ENCODE measurements at places on chromosomes 13 and 19. TPM values are rescaled to one million over a fixed set of nuclear protein-coding genes. Genes with fewer than 3 reads are reported as not detected.

DNA sequence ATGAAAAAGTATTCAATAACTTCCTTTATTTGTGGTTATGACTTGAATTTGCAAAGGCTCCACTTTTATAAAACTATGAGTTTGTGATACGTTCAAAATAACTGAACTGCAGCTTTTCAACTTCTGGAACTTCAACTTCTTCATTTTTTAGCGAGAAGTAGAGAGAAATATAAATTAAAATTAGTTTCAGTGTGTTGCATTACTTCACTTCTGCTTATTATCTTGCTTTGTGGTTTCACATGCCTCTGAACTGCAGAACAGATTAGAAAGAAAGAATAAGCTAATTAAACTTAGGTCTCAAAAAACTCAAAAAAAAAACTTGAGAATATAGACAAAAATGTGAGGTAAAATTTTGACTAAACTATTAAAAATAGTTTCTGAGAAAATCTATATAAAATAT lies 1073.4 kb downstream of the PCDH17 start:
- H3K4me1 ChIP-seq: no peaks in the 10 kb centered on the region
- no peak for DNase-seq

DNA sequence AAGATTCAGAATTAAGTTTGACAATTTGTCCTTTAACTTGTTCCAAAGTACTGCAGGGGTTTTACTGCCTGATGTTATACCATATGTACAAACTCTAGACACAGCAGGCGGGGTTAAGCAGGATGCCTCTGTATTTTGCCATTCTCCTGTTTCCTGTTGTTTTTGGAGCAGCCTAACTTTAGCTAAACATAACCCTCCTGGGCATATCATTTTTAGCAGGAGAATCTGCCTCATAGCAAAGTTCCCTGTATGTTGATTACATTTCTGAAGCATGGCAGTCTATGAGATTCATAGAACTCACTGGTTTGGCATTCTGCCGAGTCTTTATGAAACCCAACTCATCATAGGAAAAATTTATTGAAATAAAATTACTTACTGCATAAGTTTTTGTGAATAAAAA lies 5.2 kb downstream of the LHFPL6 start:
- H3K27me3 ChIP-seq: no peaks in the 10 kb centered on the region
- no peak overlapping the region for H3K4me3 ChIP-seq
- peaks cover 4% of the 10 kb centered on the region for H3K4me1 ChIP-seq
- peaks cover 10% of the 10 kb centered on the region for H3K36me3 ChIP-seq
- no peak overlapping the region for H3K27ac ChIP-seq

GRCh38 chr13:43544631-43545030 lies 242.1 kb downstream of the ENOX1 start:
- no peaks in the 10 kb centered on the region for H3K36me3 ChIP-seq
- no peak for DNase-seq
- H3K27ac ChIP-seq: no peak overlapping the region
- no peak overlapping the region for H3K4me3 ChIP-seq
- peaks cover 18% of the 10 kb centered on the region for H3K4me1 ChIP-seq

DNA sequence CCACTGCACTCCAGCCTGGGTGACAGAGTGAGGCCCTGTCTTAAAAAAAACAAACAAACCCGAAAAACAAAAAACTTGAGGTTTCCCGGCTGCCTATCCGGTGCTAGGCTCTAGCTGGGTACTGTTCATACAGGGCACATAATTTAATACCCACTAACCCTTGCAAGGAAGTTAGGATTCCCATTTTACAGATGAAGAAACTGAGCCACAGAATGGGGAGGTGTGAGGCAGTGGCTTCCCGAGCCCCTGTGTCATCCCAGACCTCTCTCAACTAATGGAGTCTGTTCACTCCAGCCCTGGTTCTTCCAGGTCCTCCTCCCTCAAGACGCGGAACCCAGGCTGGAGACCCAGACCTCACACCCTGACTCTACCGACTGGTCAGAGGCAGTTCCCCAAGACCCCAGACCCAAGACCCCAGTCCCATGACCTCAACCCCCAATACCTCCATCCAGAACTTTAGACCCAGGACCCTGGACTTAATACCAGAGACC lies 576 bp downstream of the APBA3 start:
- peak overlapping the region; percentile 75 for H3K4me3 ChIP-seq
- peaks cover 45% of the 10 kb centered on the region for H3K36me3 ChIP-seq
- H3K27me3 ChIP-seq: no peaks in the 10 kb centered on the region
- H3K27ac ChIP-seq: peak overlapping the region; percentile 96
- DNase-seq: no peak

DNA sequence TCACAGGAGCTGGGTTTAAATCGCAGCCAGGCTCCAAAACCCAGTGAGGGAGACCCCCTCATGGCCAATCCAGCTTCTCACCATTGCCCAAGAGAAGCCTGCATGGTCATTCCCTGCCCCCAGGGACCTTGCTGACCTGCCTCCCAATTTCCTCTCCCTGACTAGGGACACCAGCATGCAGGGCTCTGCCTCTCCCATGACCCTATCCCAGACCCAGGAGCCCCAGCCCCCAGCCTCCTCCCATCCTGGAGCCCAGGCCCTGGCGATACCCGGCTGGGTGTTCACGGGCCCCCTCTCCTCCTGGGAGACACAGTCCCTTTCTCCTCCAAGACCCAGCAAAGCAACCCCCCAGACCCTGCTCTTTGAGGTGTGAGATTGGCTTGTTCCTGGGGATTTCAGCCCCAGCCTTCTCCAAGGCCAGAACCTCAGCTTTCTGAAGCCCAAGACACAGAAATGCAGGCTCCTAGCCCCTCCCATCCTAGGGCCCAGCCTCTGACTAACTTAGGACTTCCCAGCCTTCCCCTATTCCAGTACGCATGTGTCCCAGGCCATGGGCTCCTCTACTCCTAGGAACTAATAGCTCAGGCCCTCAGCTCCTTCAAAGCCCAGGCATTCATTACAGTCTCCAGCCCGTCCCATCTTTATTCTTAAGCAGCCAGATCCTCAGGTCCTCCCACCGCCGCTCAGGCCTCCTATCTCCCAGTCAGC lies 1.1 kb downstream of the GYS1 start:
- no peaks in the 10 kb centered on the region for H3K27me3 ChIP-seq
- H3K4me3 ChIP-seq: peak overlapping the region; percentile 68
- H3K4me1 ChIP-seq: no peaks in the 10 kb centered on the region
- peak; percentile 45 for DNase-seq

DNA sequence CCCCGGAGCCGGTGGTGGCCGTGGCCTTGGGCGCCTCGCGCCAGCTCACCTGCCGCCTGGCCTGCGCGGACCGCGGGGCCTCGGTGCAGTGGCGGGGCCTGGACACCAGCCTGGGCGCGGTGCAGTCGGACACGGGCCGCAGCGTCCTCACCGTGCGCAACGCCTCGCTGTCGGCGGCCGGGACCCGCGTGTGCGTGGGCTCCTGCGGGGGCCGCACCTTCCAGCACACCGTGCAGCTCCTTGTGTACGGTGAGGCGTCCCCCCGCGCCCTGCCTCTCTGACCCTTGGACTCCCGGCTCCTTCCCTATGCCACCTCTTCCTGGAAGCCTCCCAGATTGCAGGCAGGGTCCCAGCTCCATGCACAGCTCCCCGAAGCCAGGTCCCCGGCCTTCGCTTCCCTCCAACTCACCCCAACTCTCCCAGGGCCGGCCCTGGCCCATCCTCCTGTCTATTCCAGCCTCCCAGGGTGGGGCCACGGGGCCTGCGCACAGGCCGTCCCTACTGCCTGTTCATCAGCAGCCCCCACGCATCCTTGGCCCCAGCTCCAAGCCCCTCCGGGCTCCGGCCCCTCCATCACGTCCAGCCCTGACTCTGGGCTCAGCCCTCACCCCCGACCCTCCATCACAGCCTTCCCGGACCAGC lies 1.7 kb downstream of the MADCAM1 start:
- no peak overlapping the region for H3K4me3 ChIP-seq
- H3K4me1 ChIP-seq: peaks cover 4% of the 10 kb centered on the region
- no peak for DNase-seq
- H3K27ac ChIP-seq: no peak overlapping the region
- no peaks in the 10 kb centered on the region for H3K36me3 ChIP-seq
- no peaks in the 10 kb centered on the region for H3K27me3 ChIP-seq

DNA sequence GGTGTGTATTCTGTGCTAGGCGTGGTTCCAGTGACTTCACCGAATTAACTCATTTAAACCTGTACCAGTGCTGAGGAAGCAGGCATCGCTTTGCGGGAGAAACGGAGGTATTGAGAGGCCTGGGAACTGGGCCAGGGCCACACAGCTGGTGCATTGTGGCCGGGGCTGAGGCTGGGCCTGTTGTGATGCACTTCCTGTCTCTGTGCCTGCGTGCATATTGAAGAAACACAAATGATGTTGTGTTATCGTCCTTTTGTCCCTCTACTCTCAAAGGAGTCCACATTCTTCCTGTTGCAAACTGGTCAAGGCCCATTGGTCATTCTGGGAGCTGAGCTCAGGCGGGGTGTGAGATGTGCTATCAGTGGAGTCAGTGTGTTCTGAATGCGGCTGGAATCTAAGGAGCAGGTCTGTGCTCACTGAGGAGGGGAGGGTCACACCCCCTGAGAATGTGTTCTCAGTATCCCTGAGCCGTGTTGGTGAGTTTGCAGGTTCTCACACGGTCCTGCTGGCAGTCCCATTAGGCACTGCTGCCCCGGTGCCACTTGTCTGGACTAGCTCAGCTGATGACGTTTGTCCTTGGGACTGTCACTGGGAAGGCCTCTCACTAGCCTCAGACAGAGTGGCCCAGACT lies 62.1 kb downstream of the ARHGEF7 start:
- peaks cover 4% of the 10 kb centered on the region for H3K4me1 ChIP-seq
- no peak overlapping the region for H3K4me3 ChIP-seq
- H3K36me3 ChIP-seq: no peaks in the 10 kb centered on the region
- no peaks in the 10 kb centered on the region for H3K27me3 ChIP-seq

GRCh38 chr13:61149331-61149730 lies 266.3 kb downstream of the PCDH20 start:
- DNase-seq: no peak
- H3K4me3 ChIP-seq: no peak overlapping the region

- DNase-seq: no peak
- no peak overlapping the region for H3K4me3 ChIP-seq
- H3K27me3 ChIP-seq: no peaks in the 10 kb centered on the region
- H3K27ac ChIP-seq: no peak overlapping the region
- no peaks in the 10 kb centered on the region for H3K36me3 ChIP-seq
Measured at GRCh38 chr13:45781553-45782326, 69.8 kb downstream of the SIAH3 start.

- no peak overlapping the region for H3K4me3 ChIP-seq
- no peak for DNase-seq
- no peaks in the 10 kb centered on the region for H3K27me3 ChIP-seq
- H3K36me3 ChIP-seq: no peaks in the 10 kb centered on the region
Measured at GRCh38 chr13:40478775-40479174, 187.7 kb downstream of the FOXO1 start.

- peaks cover 59% of the 10 kb centered on the region for H3K27me3 ChIP-seq
- DNase-seq: no peak
- H3K4me1 ChIP-seq: no peaks in the 10 kb centered on the region
- H3K36me3 ChIP-seq: no peaks in the 10 kb centered on the region
- no peak overlapping the region for H3K27ac ChIP-seq
Measured at GRCh38 chr19:46076031-46076880, 35.5 kb upstream of the IGFL4 start.

- H3K27me3 ChIP-seq: no peaks in the 10 kb centered on the region
- H3K36me3 ChIP-seq: no peaks in the 10 kb centered on the region
- peak overlapping the region; percentile 99 for H3K27ac ChIP-seq
- peaks cover 56% of the 10 kb centered on the region for H3K4me1 ChIP-seq
Measured at GRCh38 chr19:40284251-40284500, 969 bp downstream of the AKT2 start.

DNA sequence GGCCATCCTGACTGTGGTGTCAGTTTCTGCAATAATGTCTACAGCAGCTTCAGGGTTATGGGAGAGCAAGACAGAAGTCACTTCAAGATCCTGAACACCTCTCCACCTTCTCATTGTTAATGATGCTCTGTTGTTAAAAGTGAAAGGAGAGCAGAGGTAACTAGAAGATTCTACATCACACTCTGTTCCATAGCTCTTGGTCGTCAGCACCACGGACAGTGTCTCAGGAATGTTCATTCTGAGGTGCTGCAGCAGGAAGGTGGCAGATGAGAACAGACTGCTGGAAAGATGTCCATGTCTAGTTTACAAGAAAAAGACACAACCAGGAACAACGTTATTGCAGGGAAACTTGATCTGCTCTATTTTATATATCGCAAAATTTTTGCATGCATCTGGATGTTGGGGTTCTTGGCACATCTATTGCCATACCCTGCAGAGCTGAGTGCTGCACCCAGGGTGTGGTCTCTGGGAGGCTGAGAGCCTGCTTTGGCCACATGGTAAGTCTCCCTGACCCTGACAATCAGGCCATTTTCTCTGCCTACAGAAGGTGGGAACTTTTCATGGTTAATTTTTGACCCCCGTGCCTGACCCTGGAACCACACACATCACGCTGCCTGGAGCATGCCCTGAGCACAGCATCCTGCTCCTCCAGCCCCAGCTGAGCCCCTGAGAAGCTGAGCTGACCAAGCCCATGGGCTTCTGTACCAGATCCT lies 12.7 kb downstream of the CEACAM21 start:
- DNase-seq: no peak
- H3K27me3 ChIP-seq: no peaks in the 10 kb centered on the region
- no peaks in the 10 kb centered on the region for H3K36me3 ChIP-seq
- no peak overlapping the region for H3K4me3 ChIP-seq
- H3K4me1 ChIP-seq: no peaks in the 10 kb centered on the region
- H3K27ac ChIP-seq: no peak overlapping the region

DNA sequence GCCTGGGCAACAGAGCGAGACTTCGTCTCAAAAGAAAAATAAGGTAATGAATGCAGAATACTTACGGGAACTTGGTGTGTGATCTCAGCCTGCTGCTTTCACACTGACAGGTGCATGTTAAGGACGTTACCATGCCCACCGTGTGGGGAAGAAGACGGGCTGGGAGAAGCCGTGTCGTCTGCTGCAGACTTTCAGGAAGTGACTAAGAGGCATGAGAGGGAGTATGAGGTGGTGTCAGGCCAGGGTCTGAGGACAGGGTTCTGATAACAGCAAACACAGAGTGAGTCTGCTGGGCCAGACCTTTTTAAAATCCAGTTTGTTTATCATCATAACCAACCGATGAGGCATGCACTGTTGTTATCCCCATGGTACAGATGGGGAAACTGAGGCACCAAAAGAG lies 13.6 kb upstream of the GALP start:
- H3K27me3 ChIP-seq: no peaks in the 10 kb centered on the region
- no peak overlapping the region for H3K27ac ChIP-seq
- no peak overlapping the region for H3K4me3 ChIP-seq
- DNase-seq: no peak

DNA sequence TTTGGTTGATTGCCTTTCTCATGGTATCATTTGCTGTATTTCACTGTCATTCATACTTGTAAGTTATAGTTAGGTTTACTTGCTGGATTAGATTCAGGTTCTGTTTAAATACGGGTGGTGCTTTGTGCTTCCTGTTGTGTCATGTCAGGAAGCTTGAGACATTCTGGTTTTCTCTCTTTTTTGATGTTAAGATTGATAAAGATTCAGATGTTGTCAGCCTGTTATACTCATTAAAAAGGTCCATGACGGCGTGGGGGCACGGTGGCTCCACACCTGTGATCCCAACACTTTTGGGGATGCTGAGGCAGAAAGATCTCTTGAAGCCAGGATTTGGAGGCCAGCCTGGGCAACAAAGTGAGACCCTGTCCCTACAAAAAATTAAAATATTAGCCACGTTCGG lies 45.7 kb downstream of the NAA16 start:
- H3K36me3 ChIP-seq: no peaks in the 10 kb centered on the region
- no peak overlapping the region for H3K27ac ChIP-seq
- H3K27me3 ChIP-seq: no peaks in the 10 kb centered on the region
- peaks cover 7% of the 10 kb centered on the region for H3K4me1 ChIP-seq

The PGLYRP2 gene
- not detected for total RNA-seq

Data from tibial nerve (tissue), 4 donors.